ENCODE measurements at places on chromosomes 4 and X. TPM values are rescaled to one million over a fixed set of nuclear protein-coding genes. Genes with fewer than 3 reads are reported as not detected.

Gene CFAP47
- not detected for total RNA-seq

Gene RGN
- total RNA-seq = 3.5 TPM

Gene GAGE1
- total RNA-seq = not detected

Gene F8A3
- total RNA-seq = 2.6 TPM

Gene PPP1R3F
- 5.6 TPM for total RNA-seq

Gene SLC6A14
- not detected for total RNA-seq

Gene NELFA
- 18.1 TPM for total RNA-seq

Gene GRK4
- total RNA-seq = 6.4 TPM

Gene ADH1C
- total RNA-seq = not detected

Gene UGT2A1
- not detected for total RNA-seq

Gene ASMTL
- total RNA-seq = 16.4 TPM

Gene CDS1
- total RNA-seq = under 0.01 TPM

Gene F8A1
- 4.5 TPM for total RNA-seq

Gene SRPX2
- 44.1 TPM for total RNA-seq

Gene SPIN2A
- total RNA-seq = 1.3 TPM

Gene KLF3
- total RNA-seq = 22.2 TPM

Gene HSD17B13
- total RNA-seq = not detected

Gene CCDC160
- total RNA-seq = not detected

Gene JADE3
- total RNA-seq = 4.3 TPM

Gene TRIM60
- 0.32 TPM for total RNA-seq

Gene TEX13D
- not detected for total RNA-seq

Gene CPE
- total RNA-seq = 3.5 TPM

Gene DCHS2
- under 0.01 TPM for total RNA-seq

Gene GPC4
- 0.86 TPM for total RNA-seq

Gene GNL3L
- 49.2 TPM for total RNA-seq

Gene IL2
- total RNA-seq = not detected

Gene DKK2
- total RNA-seq = under 0.01 TPM

Gene SCD5
- 6.9 TPM for total RNA-seq

Gene HS3ST1
- total RNA-seq = not detected

Gene SLC4A4
- 12.5 TPM for total RNA-seq

Gene TKTL2
- under 0.01 TPM for total RNA-seq

Gene DCAF4L1
- under 0.01 TPM for total RNA-seq

Gene MAOA
- 2.6 TPM for total RNA-seq

Gene KIAA1210
- total RNA-seq = not detected

Gene NXF3
- not detected for total RNA-seq

Gene SPANXN1
- not detected for total RNA-seq

Gene MAGEB17
- not detected for total RNA-seq

Gene C4orf51
- not detected for total RNA-seq

Gene NWD2
- total RNA-seq = not detected

Data from fibroblast of villous mesenchyme (primary cell).